Esophagus squamous epithelium (tissue), 5 donors: ENCODE measurements at places on chromosomes 6 and 20. TPM values are rescaled to one million over a fixed set of nuclear protein-coding genes. Genes with fewer than 3 reads are reported as not detected.

ARG1 gene
- 2.7 TPM for total RNA-seq

SAMD3 gene
- 3.8 TPM for total RNA-seq

MMP24 gene
- 0.08 TPM for total RNA-seq

CYP21A2 gene
- total RNA-seq = 0.22 TPM

LBP gene
- 0.18 TPM for total RNA-seq

TAGAP gene
- total RNA-seq = 1.4 TPM

OOEP gene
- total RNA-seq = not detected

OXT gene
- total RNA-seq = not detected

PTCRA gene
- total RNA-seq = not detected
